ENCODE measurements at places on chromosomes 13 and 19.

GRCh38 chr19:4609878-4610511 is 29.3 kb upstream of the TNFAIP8L1 start:
- DNase-seq: no peak

DNA sequence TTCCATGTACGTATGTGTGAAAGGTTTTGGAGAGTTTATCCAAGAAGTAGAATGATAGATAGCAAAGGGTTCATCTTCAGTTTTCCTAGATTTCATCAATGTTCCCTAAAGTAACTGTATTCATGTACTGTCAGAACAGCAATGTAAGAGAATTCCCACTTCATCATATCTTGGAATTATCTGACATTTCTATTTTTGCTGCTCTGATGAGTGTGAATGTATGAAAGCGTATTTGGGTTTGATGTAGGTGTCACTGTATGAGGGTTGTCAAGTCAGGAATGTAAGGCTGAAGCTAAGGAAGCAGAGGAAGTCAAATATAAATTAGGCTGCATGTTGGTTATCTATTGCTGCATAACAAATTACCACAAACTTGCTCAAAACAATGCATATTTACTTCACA is 7.2 kb upstream of the KATNAL1 start:
- no peak for DNase-seq

- no peak for DNase-seq
Measured at GRCh38 chr19:1089891-1090290, 5.3 kb downstream of the POLR2E start.

DNA sequence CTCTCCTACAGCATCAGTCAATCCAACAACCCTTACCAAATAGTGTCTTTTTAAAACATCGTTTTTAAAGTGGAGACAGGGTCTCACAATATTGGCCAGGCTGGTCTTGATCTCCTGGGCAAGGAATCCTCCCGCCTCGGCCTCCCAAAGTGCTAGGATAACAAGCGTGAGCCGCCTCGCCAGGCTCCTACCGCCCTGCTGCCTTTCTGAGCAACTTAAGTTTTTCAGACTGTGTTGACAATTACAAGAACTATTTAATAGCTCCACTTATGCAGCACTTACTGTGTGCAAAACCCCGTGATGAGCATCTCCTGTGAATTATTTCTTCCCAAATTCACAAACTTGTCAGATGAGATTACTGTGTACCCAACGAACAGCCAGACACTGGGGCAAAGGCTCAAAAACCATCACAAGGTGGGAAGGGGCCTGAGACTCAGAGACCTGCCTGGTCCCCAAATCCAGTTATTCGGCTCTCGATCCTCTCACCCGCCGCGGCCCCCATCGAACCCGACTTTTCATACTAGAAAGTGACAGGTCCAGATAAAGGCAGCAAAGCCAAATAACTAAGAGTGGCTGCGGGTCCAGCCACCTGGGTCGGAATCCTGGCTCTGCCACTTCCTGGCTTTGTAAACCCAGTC is 581 bp downstream of the RPL18 start:
- no peak for DNase-seq
